ENCODE measurements at places on chromosomes 5 and 9. TPM values are rescaled to one million over a fixed set of nuclear protein-coding genes. Genes with fewer than 3 reads are reported as not detected.

Gene LCN1
- total RNA-seq: not detected

Gene SMAD5
- 47.3 TPM for total RNA-seq

Gene EIF4E1B
- total RNA-seq: not detected

GRCh38 chr9:94866770-94867169 lies 140.3 kb downstream of the AOPEP start:
- DNase-seq: no peak
